Hematopoietic multipotent progenitor cell treated with erythropoietin and hydrocortisone succinate and interleukin-3 and kit ligand, for 17 days (in vitro differentiated cells): ENCODE measurements at places on chromosomes 2 and 18.

DNA sequence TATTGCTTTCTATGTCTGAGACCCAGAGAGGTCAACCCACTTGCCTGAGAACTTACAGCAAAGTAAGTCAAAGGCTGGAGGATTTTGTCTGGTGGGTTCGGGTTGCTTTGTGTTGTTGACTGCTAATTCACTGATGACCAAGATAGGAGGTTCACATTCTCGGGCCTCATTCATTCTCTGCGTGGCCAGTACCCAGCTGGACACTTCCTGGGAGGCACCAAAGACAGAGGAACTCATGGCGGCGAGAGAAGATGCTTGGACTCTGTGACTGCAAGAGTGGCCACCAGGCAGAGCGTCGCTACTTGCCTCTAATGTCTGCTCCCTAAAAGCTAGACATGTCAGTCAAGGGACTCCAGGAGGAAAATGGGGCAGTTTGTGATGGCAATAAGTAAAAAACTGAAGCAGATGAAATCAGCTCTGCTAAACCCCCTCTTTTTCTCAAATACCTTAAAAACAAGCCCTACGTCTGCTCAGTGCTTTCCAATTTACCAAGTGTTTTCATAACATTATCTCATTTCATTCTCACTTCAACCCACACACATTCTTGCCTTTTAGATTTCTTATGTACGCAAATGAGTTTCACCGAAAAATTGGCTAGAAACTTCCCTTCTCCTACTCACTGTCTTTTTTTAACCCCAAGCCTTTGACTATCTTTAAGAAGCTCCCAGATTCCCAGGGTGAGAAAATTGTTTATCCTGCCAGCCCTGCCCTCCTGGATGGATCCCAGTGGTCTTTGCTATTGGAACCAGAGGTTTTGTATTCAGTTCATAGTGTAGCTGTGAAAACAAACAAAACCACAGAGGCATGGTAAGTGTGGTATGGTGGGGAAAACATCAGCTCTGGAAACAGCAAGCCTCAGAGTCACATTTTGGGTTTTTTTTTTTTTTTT is 4.9 kb upstream of the LBH start:
- DNase-seq = no peak

- no peak for DNase-seq
These were observed 8.4 kb upstream of the MAL start for GRCh38 chr2:95017071-95017501.

DNA sequence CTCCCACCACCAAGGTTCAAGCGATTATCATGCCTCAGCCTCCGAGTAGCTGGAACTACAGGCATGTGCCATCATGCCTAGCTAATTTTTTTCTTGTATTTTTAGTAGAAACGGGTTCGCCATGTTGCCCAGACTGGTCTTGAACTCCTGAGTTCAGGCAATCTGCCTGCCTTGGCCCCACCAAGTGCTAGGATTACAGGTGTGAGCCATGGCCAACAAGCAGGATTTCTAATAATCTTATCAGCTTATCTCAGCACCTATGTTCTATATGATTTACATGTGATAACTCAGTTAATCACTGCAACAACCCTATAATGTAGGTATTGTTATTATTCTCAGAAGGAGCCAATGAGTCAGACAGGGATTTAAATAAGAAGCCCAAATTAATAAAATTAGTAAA is 80.3 kb downstream of the GORASP2 start:
- DNase-seq = no peak

- DNase-seq = no peak
These were observed 426.9 kb downstream of the CDH2 start for GRCh38 chr18:27750014-27750413.

- no peak for DNase-seq
These were observed 29.8 kb downstream of the TOGARAM2 start for GRCh38 chr2:29010946-29011345.

DNA sequence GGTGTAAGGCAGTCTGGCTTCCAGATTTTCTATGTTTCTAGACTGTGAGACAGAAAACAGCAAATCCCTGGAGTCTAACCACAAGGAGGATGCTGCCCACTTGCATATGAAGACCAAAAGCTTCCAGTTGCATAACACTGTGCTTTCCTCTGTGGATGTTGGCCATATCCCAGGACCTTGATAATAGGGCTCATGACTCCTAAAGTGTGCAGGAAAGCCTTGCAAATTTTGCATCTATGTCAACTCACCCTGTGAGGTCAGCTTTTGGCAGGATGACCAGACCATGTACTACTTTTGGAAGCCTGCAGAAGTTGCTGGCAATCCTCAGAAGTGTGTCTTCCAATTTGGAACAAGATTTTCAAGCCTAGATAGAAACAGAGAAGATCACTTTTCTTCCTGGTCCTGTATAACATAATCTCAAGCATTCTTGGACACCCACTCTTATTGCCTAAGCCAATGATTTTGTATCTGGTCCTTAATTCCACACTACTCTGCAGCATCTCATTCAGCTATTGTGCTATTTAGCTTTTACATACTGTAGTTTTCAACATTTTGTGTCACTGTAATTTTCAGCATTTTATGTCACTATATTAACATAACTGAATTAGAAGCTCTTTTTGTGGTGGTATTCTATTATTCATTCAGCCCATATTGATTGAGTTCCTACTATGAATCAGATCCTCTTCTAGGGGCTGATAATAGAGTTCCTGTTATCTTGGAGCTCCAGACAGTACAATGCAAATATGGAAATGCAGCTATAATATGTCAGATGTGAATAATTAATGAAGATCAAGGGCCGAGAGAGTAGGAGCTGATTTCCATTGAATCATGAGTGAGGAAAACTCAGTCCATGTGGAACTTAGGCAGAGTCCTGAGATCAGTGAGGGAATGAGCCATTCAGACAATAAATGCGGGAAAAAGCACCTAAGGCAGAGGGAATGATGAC is 85.3 kb upstream of the RAB27B start:
- no peak for DNase-seq

- peak; percentile 52 for DNase-seq
These were observed 50.2 kb upstream of the DTNA start for GRCh38 chr18:34659579-34660517.

DNA sequence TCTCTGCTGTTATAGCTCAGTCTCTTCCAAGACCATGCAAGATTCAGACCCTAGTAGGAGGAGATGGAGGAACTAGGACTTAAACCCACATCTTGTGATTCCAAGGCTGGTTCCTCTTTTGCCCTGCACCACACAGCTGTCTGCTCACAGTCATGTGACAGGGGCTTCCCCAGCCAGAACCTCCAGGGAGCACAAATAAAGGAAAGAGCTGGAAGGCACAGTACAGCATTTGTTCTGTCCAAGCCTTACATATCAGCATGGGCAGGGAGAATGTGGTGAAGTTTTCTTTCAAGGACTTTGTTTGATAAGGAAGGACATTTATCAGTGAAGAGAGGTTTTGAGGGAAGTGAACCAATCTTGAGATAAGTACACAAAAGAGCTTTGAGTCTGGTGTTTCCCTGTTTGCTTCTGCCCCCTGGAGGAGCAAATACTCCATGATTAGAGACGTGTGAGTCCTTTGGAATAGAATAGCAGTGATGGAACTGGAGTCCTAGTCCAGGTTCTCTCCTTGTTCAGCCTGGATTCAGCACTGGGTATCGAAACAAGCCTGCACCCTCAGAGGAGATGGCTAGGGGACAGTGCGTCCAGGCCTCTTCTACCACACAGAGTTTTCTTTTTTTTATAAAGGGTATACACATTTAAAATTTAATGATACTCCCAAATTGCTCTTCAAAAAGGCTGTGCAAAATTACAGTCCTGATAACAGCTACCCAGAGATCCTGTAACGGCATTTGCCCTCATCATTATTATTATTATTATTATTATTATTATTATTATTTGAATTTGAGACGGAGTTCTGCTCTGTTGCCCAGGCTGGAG is 24.6 kb upstream of the CASP10 start:
- peak; percentile 90 for DNase-seq

DNA sequence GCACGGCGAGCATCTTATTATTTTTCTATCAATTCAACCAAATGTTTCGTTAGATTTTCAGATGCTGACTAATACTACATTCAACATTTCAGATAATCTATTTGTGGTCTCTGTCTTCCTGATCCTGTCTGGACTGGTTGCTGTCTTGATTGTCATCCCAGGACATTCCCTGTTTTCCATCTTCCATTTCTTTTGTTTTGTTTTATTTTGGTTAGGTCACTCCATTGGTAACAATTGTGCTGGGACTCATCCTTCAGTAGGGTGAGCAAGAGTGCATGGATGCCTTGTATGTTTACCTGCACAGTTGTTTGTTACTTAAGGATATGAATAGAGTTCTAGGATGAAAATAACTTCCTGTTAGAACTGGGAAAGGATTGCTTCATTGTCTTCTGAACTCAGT is 55.9 kb upstream of the ACYP2 start:
- no peak for DNase-seq

- DNase-seq = no peak
These were observed 52.3 kb downstream of the DDX1 start for GRCh38 chr2:15643791-15644585.

- DNase-seq = peak; percentile 7
These were observed at the start of gene AGAP1 for GRCh38 chr2:235493775-235494715. Gene AGAP1, plus strand, starts transcription at chr2:235494043.

- DNase-seq = no peak
These were observed at the start of gene CNDP1 for GRCh38 chr18:74534150-74534969. Gene CNDP1, plus strand, starts transcription at chr18:74534500. Its CDS starts 168 bp downstream, at chr18:74534668.

GRCh38 chr2:932320-933115 is 18.1 kb upstream of the SNTG2 start:
- no peak for DNase-seq

- no peak for DNase-seq
These were observed 165.3 kb upstream of the SYT4 start for GRCh38 chr18:43442571-43442970.

- no peak for DNase-seq
These were observed 116.4 kb downstream of the PLB1 start for GRCh38 chr2:28612131-28612812.

DNA sequence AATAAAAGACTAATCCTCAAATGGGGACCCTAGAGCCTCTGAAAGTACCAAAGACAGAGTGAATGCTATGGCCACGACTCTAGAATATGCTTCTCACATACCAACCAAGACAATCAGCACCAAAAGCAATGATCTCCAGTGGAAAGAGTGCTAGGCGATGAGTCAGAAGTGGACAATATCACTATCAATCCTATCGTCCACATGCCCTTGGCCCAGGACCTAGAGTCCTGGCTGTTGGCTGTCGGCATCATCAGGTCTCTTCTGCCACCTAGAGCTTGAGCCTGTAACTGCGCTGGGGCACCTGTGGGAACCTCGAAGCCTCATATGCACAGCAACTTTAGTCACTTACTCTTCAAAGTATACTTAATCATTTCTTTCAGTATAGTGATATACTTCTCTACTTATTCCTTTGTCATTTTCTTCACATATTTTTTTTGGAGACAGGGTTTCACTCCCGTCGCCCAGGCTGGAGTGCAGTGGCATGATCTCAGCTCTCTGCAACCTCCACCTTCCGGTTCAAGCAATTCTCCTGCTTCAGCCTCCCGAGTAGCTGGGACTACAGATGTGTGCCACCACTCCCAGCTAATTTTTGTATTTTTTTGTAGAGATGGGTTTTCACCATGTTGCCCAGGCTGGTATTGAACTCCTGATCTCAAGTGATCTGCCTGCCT is 29.7 kb downstream of the NOL10 start:
- DNase-seq = peak; percentile 55

- no peak for DNase-seq
These were observed 38.0 kb upstream of the DARS1 start for GRCh38 chr2:136023416-136023815.

GRCh38 chr2:195985741-195986140 is 82.9 kb downstream of the DNAH7 start:
- DNase-seq = no peak

GRCh38 chr2:226813148-226813701 is 13.6 kb upstream of the IRS1 start:
- peak; percentile 72 for DNase-seq

GRCh38 chr2:24228470-24228869 is 53.6 kb downstream of the FAM228A start:
- DNase-seq = no peak

DNA sequence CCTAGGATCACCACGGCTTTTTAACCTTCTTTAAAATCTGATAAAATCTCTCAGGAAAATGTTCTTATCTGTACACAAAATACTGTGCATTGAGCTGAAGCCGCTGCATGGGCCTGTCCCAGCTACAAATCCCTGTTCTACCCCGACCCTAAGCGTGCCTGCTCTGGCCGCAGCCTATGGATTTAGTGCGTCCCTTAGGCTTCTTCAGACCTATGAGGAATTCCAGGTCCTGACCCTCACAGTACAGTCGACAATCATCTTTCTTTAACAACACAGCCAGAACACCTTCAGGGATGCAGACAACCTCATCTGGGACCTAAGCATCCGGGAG is 477 bp upstream of the WDCP start:
- no peak for DNase-seq

DNA sequence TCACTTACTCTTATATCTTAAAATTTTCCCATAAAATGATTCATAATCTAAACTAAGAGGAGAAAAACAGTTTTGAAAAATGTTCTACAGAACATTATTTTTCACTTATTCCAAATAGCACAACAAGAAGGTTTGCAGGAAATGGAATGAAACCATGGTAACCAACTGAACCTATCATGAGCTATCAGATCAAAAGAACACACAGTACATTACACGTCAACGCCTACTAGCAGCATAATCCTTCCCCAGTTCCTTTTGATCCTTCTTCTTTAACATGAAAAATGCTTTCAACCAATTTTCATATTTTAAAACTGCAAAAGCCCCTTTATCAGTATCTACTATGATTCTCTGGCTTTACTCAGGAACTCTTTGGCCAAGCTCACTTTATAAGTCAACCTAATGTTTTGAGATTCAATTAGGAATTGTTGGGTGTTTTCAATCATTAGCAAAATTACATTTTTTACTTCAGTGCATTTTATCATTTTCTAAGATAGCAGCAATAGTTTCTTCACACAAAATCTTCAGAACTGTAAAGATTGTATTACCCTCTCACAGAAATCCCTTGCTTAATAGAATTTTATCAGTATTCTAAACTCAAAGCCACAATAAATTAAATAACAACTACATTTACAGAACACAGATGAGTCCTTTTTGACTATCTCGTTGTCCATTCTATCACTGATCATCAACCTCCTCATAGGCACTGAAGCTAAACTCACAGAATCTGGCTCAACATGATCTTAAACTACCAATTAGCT is 102.5 kb downstream of the CHN1 start:
- no peak for DNase-seq

GRCh38 chr2:216408426-216409290 is 3.6 kb upstream of the SMARCAL1 start:
- DNase-seq = no peak

GRCh38 chr2:121257480-121257840 is 27.5 kb downstream of the TFCP2L1 start:
- no peak for DNase-seq

- no peak for DNase-seq
These were observed 34.9 kb upstream of the CCNT2 start for GRCh38 chr2:134883552-134884293.

DNA sequence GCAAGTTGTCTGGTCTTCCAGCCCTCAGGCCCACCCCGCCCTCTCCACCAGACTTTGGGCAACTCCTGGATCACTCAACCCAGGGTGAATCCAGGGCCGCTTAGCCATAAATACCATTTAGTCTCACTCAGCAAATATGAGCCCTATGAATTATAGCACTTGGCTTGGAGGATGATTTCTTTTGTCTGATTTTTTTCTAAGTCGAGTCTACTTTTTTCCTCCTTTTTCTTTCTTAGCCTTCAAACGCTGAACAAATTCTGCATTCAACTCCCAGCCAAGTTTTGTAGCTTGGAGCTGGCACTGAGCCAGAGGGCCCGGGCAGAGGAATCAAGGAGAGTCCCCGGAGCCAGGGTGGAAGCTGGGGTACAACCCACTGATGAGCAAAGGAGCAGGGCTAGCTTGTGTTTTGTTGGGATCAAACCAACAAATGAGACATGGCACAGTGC is 48.7 kb downstream of the SERTAD2 start:
- no peak for DNase-seq

GRCh38 chr2:73979021-73979420 is 5.7 kb upstream of the TET3 start:
- DNase-seq = no peak
